GM04503 (cell line): ENCODE measurements at places on chromosomes 4 and X.

DNA sequence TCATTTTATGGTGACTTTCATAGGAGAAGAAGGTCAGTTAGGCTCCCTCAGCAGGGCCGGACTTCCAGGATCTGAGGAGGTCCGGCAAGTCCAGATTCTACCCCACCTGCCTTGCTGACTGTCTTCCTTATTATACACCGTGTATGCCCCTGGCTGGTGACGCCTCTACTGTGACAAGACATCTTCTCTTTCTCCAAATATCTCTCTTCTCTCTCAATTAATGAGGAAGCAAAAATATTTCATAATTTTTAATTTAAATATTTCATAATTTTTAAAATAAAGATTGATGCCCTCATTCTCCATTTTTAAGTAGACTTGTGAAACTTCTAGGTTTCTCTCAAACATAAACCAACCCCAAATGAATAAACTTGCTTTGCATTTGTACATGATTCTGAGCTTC, 202.5 kb downstream of the NSUN7 start:
- DNase-seq, result no peak

DNA sequence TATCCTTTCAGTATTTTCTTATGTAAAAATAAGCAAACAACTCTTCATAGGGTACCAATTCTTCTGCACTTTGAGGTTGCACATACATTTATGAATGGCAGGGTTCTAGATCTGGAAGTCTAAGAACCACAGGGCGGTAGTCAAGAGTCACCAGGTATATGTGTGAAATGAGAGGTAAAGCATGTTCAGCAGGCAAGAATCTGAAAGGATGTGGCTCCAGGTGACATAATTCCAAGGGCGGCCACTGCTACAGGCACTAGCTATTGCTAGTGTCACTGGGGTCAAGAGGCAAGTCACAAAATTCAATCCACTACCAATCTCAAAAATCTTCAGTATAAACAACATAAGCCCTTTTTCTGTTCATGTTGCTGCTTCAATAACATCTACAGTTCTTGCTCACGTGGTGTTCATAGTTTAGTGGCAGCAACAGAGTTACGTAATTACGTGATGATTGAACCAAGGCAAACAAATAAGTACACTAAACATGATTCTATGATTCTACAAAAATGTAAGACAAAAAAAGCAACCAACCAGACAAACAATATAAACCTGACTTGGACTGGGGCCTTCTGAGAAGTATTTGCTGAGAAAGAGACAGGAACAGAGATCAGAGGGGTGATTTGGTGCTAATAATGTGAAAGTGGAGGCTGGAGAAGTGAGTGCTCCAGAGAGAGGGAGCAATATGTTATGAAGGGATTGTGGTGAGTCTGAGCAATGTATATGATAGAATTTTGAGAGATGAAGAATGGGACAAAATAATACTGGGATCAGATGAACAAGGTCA, 101.7 kb downstream of the NAA11 start:
- no peak for DNase-seq

GRCh38 chrX:101040197-101040596, 11.7 kb downstream of the TRMT2B start:
- no peak for DNase-seq

- no peak for DNase-seq
Measured at GRCh38 chr4:1048773-1049590, 37.6 kb downstream of the FGFRL1 start.

- no peak for DNase-seq
Measured at GRCh38 chr4:53905941-53906377, 158.4 kb downstream of the CHIC2 start.

GRCh38 chr4:147863111-147863747, 131.3 kb downstream of the ARHGAP10 start:
- no peak for DNase-seq

GRCh38 chr4:84582302-84582987, 482 bp upstream of the CDS1 start:
- DNase-seq, result no peak

DNA sequence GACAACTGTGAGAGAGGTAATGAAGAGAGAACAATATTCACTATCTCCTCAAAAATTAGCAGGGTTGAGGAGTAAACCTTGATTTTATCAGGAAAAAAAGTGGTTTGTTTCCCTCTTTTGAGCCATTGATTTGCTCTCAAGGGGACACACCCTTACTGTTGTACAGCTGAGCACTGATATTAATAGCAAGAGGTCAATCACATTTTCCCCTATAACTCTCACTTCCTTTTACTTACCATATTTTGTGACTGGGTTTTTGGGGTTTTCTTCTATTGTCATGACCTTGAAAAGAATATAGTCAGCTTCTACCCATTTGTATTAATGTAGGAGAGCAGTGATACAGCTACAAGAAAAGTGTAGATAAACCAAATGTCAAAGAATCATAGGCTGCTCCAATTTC, 70.2 kb upstream of the LONRF3 start:
- no peak for DNase-seq

DNA sequence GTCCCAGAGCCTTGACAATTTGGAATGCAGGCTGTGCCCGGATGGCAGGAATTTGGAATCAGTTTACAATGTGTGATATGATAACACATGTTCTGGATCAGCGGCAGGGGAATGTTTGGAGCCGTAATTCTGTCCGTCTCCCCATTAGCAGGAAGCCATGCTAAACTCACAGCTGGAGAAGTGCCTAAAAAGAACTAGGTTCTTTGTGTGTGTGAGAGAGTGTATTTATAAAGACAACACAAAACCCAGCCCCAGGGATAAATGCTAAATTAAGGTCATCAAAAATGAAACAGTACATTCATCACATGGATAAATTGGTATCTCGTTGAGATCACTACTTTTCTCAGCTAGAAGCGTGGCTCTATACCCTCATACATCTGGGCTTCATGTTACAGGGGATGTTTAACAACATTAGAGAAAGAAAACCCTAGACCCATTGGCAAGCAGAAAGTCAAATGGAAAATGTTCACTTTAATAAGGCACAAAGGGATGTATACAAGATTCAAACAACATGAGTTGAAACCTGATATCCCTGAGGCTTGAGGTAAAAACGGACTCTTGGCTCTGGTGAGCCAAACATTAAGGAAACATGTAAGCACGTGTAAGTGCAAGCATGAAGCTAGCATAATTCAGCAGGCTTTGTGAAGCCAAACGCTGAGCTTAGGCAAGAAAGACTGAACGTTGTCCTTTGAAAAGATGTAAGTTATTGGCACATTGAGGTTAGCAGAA, 18.0 kb upstream of the TMEM131L start:
- DNase-seq, result no peak

GRCh38 chr4:32032136-32032672, 1312.0 kb downstream of the PCDH7 start:
- DNase-seq, result no peak

DNA sequence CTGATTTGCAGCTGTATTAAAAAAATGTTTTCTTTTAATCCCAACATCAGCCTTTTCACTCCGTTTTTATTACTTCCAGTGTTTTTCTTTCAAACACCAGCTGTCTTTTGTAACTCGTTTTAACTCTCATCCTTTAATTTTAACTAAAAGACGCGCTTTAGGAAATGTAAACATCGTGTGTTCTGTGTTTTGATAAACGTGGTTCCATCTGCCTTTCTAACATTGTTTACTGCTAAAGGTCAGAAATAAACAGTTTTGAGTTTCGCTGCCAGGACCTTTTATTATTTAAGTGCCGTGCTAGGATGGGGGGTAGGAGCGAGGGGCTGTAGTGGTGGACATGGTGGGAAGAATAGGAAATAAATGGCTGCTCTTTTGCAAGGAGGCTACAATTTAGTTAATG, 1.5 kb downstream of the N4BP2 start:
- no peak for DNase-seq

GRCh38 chr4:71113294-71113693, 119.8 kb downstream of the DCK start:
- no peak for DNase-seq

DNA sequence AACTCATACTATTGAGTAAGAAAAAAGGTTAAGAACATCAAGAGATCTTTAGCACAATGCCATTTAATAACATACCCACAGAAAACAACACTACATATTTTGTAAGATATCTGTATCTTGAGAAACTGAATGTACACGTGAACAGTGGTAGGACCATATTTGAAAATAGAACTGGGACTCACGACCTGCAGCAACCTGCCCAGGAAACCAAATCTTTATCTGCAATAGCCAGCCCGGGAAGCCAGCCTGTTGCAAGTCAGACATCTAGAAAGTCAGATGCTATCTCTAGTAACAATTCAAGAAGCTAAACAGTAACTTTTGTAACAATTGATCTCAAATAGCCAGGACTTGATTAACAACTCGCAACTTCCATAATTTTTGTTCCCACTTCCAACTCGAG, 52.6 kb upstream of the SOD3 start:
- DNase-seq, result no peak
